NCI-H1694 (cell line): ENCODE measurements at places on chromosomes 1 and 21.

- peak; percentile 50 for DNase-seq
Measured at GRCh38 chr1:152110860-152111514, 4.3 kb downstream of the TCHH start.

GRCh38 chr1:51558375-51558924 is 39.4 kb upstream of the EPS15 start:
- no peak for DNase-seq

DNA sequence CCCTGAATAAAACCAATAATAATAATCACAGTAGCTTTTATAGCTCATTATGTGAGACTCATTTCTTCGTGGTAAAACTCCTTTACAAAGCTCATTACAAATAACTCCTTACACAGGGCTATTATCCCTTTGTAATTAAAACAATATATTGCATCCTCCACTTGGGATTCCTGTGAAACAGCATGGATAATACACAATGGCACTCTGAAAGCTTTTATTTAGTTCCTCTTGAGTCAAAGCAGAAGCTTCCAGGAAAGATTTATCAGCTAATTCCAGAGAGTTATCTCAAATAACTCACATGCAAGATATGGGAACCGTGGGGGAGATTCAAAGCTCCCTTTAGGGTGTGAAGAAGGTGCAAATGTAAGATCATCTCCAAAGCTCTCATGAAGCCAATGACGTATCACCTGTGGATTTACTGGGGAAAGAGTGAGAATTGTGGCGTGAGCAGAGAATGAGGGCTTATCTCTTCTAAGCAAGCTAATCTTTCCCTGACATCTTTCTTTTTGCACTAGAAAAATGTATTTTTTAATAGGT is 60.4 kb upstream of the GJA5 start:
- DNase-seq: no peak

DNA sequence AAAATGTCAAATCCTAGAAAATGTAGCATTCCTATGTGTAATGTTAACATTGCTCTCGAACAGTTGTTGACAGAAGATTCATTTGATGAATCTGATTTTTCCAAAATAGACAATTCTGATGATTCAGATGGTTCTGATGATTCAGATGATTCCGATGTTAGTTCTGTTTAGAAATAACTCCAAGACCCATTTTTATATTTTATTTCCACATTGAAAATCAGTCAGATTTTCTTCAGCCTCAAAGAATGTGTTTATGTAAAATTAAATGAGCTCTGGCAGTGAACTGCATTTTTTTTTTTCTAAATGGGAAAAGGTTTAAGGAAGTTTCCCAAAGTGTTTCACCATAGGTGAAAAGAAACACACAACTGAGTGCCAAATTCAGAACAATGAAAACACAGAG is 136.5 kb downstream of the TSEN15 start:
- DNase-seq: no peak

GRCh38 chr1:185300152-185300551 is 16.9 kb downstream of the IVNS1ABP start:
- no peak for DNase-seq

- DNase-seq: no peak
Measured at GRCh38 chr1:24100945-24101737, 10.8 kb downstream of the MYOM3 start.

DNA sequence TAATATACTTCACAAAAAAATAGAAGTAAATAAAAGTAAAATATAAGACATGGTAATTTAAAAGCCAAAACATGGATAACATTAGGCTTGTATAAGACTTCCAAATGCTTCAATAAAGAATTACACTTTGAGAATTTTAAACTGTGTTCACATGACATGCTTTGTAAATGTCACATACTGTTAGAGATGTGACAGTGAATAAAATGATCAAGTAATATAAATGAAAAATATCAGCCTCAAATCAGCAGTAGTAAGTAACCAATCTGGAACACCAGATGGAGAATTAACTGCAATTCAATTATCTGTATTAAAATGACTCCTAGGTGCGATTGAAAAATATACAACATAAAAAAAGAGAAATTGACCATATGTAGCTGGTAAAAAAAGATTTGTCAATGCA is 1260.8 kb downstream of the BRINP3 start:
- peak; percentile 34 for DNase-seq

GRCh38 chr1:36115200-36115669 is 9.8 kb downstream of the COL8A2 start:
- peak; percentile 14 for DNase-seq

GRCh38 chr1:27863538-27863915 is 8.8 kb upstream of the THEMIS2 start:
- no peak for DNase-seq

GRCh38 chr1:168964478-168964877 is 142.0 kb upstream of the ATP1B1 start:
- no peak for DNase-seq

DNA sequence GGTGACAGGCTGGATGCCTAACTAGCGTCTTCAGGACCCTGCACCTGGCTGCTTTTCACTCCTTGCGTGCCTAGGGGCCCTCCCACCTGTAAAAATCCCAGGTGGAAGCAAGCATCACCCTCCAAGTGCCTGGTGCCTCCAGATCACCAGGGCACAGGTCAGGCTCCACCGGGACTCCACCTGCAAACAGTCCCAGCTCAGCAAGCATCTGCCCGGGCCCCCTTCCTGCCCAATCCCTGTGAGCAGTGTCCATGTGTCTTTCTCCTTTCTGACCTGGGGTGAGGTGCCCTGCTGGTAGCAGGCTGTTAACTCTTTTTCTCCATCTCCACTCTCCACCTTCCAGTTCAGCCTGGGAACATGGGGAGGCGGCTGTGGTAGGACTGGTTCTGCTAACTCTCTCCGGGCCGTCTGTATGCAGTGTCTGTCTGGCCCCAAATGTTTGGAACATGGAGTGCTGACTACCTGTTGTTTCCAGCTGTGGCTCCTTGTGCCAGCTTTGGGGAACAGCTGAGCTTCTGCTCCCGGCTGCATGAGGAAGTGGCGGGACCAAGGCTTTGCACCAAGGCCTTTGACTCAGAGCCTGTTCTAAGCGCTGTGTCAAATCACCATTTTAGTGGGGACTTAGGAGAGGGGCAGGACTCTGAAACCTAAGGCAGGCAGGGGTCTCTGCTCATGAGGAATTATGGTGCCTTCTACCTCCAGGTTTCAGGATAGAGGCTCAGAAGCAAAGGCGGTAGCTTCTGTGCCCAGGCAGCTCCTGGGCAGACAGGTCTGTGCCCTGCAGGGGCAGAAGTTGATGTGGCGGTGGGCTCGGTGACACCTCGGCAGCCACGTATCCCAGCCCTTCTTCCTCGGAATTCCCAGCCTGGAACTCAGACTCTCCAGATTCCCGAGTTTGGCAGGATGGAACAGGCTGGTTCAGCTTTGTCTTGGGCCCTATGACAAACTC is 5.5 kb downstream of the GPR137B start:
- DNase-seq: no peak

- no peak for DNase-seq
Measured at GRCh38 chr1:99527078-99527477, 118.8 kb upstream of the PALMD start.

DNA sequence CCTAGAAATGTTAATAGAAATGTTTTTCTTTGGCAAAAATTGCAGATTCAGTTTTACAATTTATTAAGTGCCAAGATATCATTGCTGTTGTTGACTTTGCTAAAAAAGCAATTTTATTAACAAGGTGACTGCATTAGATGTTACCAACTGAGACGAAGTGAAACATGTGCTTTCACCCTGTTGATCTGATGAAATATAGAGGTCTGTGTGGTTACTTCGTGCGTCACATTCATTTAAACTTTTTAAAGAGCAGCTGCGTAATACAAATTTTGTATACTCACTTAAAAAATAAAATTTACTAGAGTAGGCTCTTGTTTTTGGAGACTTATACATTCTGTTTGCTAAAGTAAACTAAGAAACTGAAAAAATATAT is 465.7 kb downstream of the USP25 start:
- DNase-seq: no peak

DNA sequence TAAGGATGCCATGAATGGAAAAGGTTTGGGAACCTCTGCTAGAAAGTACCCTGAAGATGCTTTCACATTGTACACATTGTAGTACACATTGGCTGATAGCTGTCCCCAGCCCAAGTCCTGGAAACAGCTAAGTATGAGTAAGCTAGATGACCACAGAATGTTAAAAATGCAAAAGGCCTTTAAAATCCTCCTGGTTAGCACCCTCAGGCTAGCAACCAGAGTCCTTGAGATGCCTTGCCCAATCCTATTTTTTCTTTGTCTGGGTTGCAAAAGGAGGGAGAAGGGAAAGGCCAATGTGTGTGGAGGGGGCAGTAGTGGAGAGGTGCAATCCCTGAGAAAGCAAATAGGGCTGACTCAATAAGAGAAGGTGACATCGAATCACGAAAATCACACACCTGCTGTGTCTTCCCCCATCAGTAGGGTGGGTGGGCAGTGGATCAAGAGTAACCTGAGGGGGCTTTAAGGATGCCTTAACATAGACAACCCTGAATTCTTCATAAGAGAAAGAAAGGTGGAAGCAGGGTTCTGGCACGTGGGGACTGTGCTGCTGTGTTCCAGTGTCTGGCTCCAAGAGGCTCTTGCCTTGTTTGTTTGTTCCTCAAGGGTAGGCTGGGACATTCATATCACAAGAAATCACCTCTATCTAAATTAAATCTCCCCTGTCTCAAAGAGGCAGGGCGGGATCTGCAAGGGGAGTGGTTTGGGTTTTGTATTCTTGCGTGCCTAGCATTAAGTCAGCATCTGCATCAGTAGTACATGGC is 266.2 kb upstream of the PLXNA2 start:
- no peak for DNase-seq

- no peak for DNase-seq
Measured at GRCh38 chr1:111611986-111612385, 7.6 kb upstream of the RAP1A start.
